ENCODE measurements at places on chromosomes 5 and 9.

DNA sequence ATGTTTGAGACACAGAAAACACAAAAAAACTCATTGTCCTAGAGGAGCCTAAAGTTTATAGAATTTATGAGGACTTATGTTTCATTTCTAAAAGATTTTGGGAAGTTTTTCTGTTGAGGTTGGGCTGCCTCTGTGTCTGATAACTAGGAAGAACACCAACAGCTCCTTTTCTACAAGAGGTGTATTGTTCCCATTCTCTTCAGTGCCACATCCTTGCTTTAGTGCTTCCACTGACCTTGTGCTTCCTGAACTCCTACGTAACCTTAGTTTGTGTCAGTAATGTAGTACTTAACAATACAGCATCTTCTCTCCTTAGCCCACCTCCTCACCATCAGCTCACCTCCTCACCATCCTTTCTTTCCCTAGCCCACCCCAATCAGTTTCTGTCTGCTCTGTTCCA, 117.3 kb upstream of the TNC start:
- DNase-seq = no peak

GRCh38 chr5:35246411-35246810, 16.1 kb upstream of the PRLR start:
- DNase-seq = no peak

DNA sequence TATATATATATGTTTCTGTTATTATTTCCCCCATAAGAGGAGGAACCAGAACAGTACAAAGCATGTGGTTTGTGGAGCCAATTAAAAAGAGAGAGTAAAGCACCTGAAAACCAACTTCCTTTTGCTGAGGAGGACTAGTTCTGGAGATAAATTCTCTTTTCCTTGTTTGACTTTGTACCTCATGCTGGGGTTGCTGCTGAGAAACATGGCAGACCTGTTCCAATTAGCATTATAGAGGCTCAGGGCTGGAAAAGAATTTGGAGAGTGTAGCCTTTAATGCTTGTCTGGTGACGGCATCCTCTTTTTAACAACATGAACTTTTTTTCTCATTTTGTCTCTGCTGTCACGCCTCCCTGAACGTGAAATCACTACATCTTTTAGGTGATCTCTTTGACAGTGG, 32.8 kb upstream of the NMUR2 start:
- DNase-seq = no peak

GRCh38 chr5:115335301-115335700, 38.8 kb upstream of the CCDC112 start:
- no peak for DNase-seq

- DNase-seq = no peak
These were observed 55.5 kb downstream of the C5orf15 start for GRCh38 chr5:133912951-133913350.

DNA sequence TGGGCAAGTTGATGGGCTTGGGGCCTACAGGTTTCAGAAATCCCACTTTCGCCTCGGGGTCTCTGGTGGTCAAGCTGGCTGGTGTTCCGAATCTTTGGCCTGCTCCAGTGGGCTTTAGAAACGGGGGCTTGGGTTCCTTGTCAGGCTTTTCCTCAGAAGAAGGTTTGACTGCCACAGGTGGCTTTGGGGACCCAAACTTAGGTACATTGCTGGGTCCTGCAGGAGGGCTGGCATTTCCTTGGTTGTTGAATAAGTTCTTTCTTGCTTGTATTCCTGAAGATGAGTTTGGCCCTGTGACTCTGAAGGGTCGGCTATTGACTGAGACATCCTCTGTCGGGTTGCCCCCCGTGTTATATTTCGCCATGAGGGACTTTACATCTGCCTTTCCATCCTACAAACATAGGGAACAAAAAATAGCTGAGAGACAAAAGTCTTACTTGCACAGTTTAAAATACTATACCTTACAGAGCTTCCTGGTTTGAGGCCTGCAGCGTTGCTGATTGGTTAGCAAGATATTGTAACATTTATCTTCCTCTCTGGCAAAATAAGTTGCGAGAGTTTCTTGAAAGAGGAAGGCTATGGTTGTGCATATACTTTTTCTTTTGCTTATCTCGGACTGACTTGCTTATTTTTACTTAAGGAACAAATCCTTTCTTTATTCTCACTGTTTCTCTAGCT, 16.6 kb downstream of the FYB1 start:
- DNase-seq = no peak

DNA sequence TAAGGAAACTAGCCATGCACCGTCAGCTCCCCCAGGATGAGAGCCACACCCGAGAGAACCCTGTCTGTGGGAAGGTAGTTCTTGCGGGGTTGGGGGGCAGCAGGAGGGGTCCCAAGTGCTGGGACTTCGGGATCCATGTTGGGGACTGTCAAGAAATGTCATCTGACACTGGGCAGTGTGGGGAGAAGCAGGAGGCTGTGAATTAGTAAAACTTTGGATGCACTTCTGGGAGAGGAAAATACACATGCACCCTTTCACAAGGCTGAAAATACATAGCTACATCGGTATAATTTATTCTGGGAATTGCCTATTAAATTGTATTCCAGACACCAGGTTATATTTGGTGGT, 109.6 kb upstream of the RPS23 start:
- no peak for DNase-seq

- no peak for DNase-seq
These were observed 177.9 kb upstream of the KCNN2 start for GRCh38 chr5:114184006-114184405.

DNA sequence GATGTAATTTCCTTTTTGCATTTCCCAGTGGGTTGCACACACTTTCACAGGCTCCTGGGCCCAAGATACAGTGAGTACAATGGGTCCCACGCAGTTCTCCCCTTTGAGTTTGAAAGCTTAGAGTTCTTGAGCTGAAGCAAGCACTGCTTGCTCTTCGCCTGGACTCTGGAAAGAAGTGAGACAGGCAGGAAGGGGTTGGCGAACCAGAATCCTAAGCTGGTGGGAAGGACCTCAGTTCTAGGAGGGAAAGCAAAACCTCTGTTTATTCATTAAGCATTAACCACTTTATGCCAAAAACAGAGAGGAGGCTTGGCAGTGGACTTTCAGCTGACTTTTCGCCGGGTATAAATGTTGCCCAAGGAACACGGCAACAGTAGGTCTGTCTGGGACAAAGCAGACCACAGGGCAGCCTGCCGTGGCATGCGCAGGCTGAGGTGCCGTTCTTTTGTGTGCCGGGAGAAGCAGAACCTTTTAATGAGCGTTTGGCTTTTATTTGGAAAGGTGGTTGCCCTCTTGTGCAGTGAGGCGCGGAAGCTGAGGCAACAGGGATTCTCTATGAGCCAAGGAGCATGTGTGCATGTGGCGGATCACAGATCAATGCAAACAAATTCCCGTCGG, 239.9 kb upstream of the PANK3 start:
- DNase-seq = no peak

DNA sequence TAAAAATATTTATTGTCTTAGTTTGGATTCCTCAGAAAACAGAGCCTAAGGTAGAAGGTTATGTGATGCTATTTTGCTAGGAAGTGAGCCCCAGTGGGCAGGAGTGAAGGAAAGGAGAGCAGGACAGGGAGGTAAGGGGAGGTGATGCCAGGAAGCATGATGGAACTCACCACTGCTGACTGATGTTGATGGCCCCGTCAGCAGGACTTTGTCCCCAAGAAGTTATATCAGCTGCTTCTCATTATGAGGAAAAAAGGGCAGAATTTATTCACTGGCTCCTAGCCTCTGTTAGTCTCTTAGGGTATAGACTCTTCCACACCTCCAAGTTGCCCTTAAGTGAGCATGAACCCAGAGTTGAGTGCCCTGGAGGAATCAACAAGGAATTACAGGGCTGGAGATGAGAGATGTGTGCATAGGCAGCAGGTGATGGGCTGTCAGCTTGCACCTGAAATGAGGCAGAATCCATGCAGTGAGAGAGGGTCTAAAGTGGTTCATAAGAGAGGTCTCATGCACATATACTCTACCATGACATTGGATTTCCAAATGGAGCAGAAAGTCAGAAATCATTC, 120.6 kb upstream of the NIPBL start:
- no peak for DNase-seq

DNA sequence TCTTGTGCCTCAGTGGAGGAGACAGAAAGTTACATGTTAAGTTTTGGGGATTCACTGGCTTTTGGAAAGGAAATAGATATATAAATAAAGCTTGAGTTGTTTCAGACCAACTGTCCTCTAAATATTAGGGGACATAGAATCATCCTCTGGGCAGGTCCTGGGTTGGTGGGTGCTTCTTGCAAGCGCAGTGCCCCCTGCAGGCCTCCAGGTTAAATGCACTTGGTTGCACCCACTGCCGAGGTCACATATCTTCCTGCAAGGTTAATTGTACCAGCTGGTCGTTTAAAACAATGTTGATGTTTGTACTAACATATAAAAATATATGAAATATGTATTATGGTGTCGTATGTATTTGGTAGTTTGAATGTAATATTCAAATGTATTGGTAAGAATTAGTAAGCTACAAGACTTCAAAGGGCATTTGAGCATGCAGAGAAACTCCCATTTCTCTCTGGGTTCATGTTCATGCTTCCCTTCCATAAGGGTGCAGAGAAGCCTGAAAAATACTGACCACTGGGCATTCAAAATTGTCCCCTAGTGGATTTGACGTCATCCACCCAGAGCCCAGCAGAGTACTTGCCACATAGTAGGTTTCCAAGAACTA, 87.0 kb downstream of the ZNF618 start:
- peak; percentile 3 for DNase-seq

DNA sequence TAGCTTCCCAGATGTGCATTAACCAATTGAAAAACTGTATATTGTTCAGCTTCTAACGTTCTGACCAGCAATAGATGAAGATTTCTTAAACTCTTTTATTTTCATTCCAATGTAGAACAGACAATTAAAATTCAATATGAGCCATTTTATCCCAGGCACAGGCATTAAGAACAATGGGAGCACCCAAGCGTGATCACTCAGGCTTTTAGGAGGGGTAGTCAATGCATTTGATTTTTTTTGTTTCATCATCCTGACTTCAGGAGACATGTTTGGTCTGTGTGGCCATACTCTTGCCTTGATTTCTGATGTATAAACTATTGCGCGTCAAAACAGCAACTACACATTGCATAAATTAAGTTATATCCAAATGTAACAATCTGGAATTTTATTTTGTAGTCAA, 653.0 kb upstream of the RORB start:
- no peak for DNase-seq

All from activated CD4-positive, alpha-beta T cell treated with anti-CD3 and anti-CD28 coated beads, Interleukin-2, amount 50 U/mL, for 24 hours (primary cell).